ENCODE measurements at places on chromosomes 7 and 10.

GRCh38 chr7:3416453-3416852, 115.4 kb downstream of the SDK1 start:
- no peak for DNase-seq

- DNase-seq: no peak
Measured at GRCh38 chr7:68684996-68685395, 913.3 kb upstream of the AUTS2 start.

DNA sequence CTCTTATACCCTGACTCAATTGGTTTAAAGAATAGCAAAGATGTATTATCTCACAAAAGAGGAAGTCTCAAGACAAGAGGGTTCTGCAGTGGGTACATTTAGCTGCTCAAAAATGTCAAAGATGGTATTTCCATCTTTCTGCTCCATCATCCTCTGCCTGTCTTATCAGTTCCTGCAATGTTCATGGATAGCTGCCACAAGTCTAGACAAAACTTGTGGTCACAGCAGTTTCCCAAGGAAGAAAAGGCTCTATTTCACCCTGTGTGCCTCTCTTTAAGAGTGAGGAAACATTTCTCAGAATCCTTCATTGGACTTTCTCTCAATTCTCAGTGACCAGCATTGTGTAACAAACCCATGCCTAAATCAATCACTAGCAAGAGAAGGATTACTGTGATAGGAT, 634.2 kb upstream of the AUTS2 start:
- DNase-seq: no peak

- no peak for DNase-seq
Measured at GRCh38 chr10:23914641-23915040, 294.3 kb upstream of the KIAA1217 start.

All from neuronal stem cell (in vitro differentiated cells).